ENCODE measurements at places on chromosomes 6 and 20. TPM values are rescaled to one million over a fixed set of nuclear protein-coding genes. Genes with fewer than 3 reads are reported as not detected.

The MAP7 gene
- total RNA-seq = under 0.01 TPM

The TNFRSF6B gene
- not detected for total RNA-seq

The GSTA3 gene
- not detected for total RNA-seq

The FAM209B gene
- not detected for total RNA-seq

The BCAS1 gene
- 2.1 TPM for total RNA-seq

The NDRG3 gene
- total RNA-seq = 15.1 TPM

The LEMD2 gene
- total RNA-seq = 21.9 TPM
